ENCODE measurements at places on chromosomes 1 and 21.

DNA sequence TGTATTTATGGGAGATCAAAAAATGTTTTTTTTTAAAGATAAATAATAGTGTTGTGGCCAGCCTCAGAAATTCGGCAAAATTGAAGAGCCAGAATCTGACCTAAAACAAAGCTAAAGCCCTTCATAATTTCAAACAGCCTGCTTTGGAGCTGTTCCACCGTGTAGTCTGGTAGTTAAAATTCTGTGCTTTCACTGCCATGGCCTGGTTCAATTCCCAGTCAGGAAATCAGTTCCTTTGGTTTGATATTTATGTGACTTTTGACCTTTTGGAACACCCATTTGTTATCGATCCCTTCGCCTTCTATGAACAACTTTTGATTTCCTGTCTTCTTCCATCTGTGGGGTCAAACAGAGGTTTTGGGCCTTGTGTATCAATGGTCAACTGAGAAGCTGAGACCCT is 179.8 kb downstream of the HFM1 start:
- no peak for DNase-seq

DNA sequence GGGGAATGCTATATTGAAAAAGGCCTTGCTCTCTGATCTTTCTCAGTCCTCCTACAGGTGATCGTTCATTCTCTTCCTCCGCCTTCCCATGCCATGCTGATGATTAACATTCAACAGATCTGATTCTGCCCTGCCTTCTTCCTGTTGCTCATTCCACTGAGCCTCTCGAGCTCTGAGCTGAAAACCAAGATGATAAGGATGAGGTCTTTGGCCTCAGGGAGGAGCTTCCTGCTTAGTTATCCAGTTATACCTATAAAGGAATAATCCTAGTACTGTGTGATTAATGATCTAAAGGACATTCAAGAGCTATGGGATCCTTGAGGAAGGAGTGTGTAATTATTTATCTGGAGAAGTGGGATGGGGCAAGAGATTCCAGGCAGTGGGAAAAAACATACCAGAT is 25.2 kb upstream of the MAP3K7CL start:
- DNase-seq = no peak

DNA sequence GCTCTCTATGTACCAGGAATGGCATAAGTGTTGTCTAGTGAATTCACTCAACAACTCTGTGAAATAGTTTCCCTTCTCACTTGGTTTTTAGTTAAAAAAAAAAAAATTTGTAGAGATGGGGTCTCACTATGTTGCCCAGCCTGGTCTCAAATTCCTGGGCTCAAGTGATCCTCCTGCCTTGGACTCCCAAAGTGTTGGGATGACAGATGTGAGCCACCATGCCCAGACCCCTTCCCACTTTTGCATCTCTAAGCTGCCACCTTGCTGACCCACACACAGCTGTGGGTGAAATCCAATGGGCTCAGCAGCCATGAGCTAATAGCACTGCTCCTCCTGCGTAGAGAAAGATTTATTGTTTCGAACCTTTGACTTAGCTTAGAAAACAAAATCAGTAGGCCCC is 33.5 kb downstream of the NEK2 start:
- DNase-seq = no peak

DNA sequence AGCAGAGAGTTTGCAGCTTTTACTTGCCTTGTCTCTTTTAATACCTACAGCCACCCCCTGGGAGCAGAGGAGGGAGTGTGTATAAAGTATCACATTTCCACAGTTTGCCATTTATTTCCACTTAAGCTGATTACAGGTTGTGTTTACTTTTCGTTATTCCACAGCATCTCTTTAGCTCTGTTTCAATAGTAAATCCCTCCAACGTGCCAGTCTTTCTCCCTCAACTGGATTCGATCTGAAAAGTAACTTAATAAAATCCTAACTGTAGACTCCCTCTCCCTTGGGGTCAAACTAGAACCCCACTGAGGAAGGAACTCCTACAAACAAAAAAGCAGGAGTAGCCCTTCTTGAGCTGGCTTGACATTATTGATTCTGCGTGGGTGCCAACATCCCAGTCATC is 3.1 kb upstream of the FCGR2A start:
- DNase-seq = no peak

GRCh38 chr1:20033420-20033819 is 36.6 kb upstream of the PLA2G5 start:
- DNase-seq = no peak

GRCh38 chr1:67838180-67838910 is 5.1 kb upstream of the GNG12 start:
- DNase-seq = no peak

- no peak for DNase-seq
Observed at GRCh38 chr1:232555494-232556210, 74.3 kb downstream of the SIPA1L2 start.

DNA sequence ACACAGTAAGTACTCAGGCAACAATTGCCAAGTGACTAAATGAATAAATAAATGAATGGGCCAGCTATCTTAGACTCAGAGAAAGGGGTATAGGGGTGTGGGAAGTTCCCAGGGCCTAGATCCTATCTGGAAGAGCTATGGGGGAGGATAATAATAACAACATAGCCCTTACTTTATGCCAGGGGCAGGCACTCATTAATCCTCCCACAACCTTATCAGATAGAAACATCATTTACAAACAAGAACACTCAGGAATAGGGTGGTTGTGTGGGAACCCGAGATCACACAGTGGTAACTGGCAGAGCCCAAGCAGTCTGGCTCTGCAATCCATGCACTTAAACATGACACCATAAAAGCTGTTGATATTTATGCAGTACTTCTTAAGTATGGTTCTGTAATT is 128.2 kb upstream of the SPATA6 start:
- DNase-seq = no peak

GRCh38 chr1:166464333-166464732 is 297.5 kb upstream of the FAM78B start:
- no peak for DNase-seq

All from CD4-positive, alpha-beta T cell treated with Interleukin-2 at 100 ng/mL for 4 hours (primary cell).